ENCODE measurements at places on chromosomes 6 and 20.

- no peak for DNase-seq
Measured at GRCh38 chr6:157312757-157313156, 10.6 kb downstream of the TMEM242 start.

DNA sequence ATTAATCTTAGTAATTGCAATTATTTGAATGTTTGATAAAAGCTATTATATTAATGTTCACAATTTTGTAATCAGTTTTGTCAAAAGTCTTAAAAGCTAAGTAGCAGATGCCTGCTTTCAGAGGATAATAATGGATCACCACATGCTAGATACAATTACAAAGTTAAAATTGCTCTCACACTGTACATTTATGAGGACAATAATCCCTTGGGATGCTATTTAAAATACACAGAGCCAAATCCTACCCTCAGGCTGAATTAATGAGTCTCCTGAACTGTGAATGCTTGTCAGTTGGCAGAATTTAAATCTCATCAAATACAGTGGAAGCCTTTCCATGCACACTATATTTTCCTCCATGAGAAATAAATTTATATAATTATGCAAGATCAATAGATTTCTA is 153.3 kb upstream of the SYNCRIP start:
- DNase-seq = no peak

- DNase-seq = peak; percentile 77
Measured at GRCh38 chr6:113630738-113631535, 226.2 kb upstream of the MARCKS start.

GRCh38 chr20:20824924-20825584 is 112.6 kb upstream of the RALGAPA2 start:
- peak; percentile 39 for DNase-seq

GRCh38 chr6:92043777-92044176 is 1375.6 kb downstream of the EPHA7 start:
- DNase-seq = no peak

DNA sequence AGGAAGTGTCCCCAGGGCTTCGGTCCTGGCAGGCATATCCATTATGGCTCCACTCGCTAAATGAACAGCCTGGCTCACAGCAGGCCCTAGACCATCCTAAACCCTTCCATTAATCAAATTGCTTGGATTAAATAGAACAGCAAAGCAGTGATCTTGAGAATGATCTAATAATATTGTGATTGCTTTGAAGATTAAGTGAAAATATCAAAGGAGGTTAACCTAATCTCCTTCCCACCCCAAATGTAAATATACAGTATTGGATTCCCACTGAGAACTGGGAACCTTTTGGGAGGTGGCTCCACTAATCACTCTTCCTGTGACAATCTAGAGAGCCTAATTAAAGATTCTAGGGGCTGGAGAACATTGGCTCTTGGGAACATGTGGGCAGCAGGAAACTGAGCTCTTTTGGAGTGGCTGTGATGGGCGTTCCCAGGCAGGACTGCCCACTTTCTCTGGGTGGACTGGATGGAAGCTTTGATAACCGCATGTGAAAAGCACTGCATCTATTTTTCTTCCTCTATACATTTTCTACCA is 68.3 kb upstream of the FRMD1 start:
- no peak for DNase-seq

- DNase-seq = peak; percentile 78
Measured at GRCh38 chr6:7140631-7141378, 33.0 kb downstream of the RREB1 start.

DNA sequence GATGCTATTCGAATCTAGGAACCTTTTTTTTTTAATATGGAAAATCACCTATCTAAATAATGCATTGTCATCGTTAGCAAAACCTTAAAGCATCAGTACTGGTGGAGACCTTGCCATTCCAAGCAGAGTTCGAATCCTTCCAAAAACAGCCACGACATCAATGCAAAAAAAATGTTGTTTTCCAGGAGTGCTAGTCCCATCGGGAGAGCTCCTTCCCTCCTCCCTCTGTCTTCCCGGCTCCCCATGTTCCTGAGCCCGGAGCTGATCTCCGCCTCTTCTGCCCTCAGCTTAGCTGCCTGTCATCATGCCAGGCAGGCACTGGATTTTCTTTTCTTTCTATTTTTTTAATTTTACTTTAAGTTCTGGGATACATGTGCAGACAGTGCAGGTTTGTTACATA is 153.6 kb upstream of the QKI start:
- DNase-seq = no peak

- DNase-seq = no peak
Measured at GRCh38 chr6:6314596-6314995, 5.9 kb downstream of the F13A1 start.

DNA sequence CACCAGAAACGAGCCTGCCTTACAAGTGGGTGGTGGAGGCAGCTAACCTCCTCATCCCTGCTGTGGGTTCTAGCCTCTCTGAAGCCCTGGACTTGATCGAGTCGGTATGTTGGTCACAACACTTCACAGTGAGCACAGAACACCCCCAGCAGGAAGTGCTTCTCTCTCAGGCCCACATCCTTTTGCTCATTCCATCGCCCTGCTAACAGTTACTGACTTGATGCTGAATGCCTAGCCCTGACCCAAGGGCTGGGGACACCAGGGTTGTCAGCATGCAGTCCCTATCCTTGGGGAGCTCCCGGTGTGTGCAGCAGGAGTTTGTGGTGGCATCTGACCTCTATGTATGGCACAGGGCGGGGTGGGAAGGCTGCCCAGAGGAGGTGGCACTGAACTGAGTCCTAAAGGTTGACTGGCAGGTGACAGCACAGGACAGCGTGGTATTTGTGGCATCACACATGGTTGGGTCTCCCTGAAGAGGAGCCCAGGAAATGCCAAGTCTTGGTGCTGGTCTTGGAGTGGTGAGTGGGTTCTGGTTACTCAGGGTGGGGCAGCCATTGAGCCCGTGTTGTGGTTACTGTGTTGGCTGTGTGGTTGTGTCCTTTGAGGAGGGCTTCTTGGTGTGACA is 26.7 kb downstream of the GTSF1L start:
- DNase-seq = no peak

- no peak for DNase-seq
Measured at GRCh38 chr6:81362246-81362645, 390.2 kb downstream of the TENT5A start.

GRCh38 chr20:11780765-11781369 is 136.8 kb upstream of the BTBD3 start:
- no peak for DNase-seq

DNA sequence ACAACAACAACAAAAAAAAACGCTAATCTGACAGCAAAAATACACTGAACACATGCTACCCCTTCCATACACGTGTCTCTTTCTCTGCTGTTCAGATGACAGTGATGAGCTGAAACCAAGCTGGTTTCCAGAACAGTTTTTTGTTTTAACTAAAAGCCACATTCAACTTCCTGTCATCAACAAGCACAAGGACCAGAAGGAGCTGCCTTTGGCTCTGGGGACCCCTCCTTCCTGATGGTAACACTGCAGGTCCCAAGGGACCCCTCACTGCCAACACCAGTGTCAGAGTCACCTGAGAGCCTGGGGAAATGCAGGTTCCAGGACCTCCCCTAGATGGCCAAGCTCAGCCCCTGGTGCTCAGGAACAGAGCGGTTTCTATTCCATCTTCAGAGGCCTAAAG is 6.0 kb downstream of the CST7 start:
- peak; percentile 21 for DNase-seq

DNA sequence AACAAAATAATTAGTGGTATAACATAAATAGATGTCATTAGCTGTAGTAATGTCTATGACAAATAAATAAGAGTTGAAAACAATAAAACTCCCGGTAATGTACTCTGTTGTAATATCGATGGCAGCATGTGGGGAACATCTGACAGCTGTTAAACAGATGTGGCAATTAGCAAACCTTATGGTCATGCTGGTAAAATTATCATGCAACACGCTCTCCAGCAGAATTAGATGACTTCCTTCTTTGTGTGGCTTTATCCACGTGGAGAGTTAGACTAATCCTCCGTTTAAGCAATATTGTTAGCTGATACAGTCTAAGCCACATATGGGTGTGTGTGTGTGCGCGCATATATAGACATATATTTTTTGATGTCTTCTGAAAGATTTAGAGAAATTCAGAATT is 77.7 kb upstream of the ZFP64 start:
- DNase-seq = no peak

GRCh38 chr6:16404456-16404855 is 166.1 kb downstream of the GMPR start:
- peak; percentile 20 for DNase-seq
